Fibroblast of skin of right biceps (primary cell): ENCODE measurements at places on chromosomes 5 and 9.
A peak's percentile ranks its signal among the peaks of the same experiment; 100 is the strongest.

DNA sequence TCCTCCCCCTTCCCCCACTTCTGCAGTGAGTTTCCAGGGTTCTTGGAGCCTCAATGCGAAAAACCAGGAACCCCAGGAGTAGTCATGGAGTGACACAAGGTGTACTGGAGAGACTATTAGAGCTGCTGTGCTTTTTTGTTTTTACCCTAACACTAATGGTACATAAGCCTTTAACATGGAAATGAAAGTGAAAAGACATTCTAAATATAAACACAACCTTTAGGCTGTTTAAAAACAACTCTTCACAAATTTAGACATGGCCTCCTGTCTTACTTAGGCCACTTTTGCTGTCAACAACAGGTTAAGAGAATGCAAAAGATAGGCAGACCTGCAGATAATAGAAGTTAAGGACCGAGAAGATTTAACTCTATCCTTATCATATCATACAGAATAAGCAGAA lies 232.2 kb downstream of the DENND1A start:
- DNase-seq, result no peak

DNA sequence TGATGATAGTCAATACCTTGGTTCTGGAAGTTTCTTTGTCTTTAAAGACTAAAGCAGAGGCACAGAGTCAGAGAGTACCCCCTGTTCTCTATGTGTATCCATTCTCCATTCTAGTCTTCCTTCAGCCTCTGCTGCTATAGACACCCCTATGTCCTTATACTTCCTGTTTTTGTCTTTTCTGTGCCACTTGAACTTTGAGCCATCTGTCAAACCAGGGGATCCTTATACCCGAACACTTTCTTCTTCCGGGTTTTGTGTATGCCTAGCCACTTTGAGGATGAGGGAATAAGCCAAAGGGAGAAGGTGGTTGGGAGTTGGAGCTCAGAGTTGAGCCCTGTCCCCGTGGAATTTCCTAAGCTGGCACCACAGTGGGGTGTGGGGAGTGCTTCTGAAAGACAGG lies 61.1 kb upstream of the IL6ST start:
- DNase-seq, result no peak

DNA sequence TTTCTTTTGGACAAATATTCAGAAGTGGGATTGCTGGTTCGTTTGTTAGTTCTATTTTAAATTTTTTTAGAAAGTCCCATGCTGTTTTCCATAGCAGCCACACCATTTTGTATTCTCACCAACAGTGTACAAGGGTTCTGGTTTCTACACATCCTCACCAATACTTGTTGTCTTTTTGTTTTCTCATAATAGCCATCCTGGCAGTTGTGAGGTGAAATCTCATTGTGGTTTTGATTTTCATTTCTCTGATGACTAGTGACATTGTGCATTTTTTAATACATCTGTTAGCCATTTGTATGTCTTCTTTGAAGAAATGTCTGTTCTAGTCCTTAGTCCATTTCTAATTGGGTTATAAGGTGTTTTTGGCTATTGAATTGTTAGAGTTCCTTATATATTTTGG lies 214.3 kb downstream of the ARRDC3 start:
- no peak for DNase-seq

GRCh38 chr5:157303667-157304327 lies 37.9 kb downstream of the CYFIP2 start:
- DNase-seq, result no peak

GRCh38 chr5:143347046-143347445 lies 56.4 kb downstream of the NR3C1 start:
- no peak for DNase-seq

DNA sequence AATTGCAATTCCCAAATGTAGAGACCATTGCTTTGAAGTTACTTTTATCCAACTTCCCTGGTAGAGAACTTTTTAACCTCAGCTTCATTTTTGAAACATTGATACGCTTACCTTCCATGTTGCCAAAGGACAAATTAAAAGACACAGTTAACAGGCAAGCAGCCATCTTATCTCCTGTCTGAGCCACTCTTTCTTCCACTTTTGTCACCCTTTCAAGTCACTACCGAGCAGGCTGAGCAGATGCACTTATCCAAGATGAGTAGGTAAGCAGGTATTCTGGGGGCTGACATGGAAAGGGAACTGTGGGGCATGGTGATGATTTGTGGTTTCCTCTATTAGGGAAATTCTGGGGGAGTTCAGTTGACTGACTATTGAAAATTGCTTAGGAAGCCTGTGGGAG lies 66.7 kb downstream of the DOCK2 start:
- DNase-seq, result peak; percentile 55

DNA sequence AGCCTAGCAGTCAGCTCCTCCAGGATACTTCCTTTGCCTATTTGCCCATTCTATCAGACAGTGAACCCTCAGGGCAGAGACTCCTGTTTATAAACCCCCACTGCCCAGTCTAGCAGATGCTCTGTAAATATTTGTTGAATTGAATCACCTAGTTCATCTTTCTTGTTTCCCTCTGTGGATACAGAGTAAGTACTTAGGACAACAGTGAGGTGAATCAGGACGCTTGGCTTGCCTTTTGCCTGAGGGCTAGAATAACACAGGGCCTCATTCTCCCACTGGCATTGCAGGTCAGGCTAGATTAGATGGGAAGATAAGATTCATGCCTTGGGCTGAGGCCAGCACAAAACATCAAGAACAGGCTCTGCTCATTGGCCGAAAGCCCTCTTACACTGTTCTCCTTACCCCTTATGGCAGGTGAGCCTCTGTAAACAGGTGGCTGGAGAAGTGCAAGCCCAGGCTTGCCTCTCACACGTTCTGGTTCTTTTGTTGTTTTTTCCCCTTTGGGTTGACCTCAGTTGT lies 22.2 kb downstream of the TNFSF8 start:
- no peak for DNase-seq

GRCh38 chr9:33452828-33453271 lies 5.5 kb upstream of the AQP3 start:
- DNase-seq, result peak; percentile 87

GRCh38 chr5:178360222-178360925 lies 127.8 kb upstream of the PHYKPL start:
- peak; percentile 67 for DNase-seq

- no peak for DNase-seq
These were observed 440.5 kb upstream of the TLE4 start for GRCh38 chr9:79131246-79131774.

- DNase-seq, result no peak
These were observed 4.7 kb downstream of the EGFL7 start for GRCh38 chr9:136667214-136667939.

- DNase-seq, result no peak
These were observed 5.7 kb upstream of the AMACR start for GRCh38 chr5:34013547-34013946.

- peak; percentile 5 for DNase-seq
These were observed 140.6 kb upstream of the RAD23B start for GRCh38 chr9:107142430-107142829.

GRCh38 chr5:112594095-112594850 lies 143.4 kb upstream of the APC start:
- DNase-seq, result peak; percentile 6

- peak; percentile 9 for DNase-seq
These were observed 1.3 kb downstream of the C5orf15 start for GRCh38 chr5:133967124-133967523.

DNA sequence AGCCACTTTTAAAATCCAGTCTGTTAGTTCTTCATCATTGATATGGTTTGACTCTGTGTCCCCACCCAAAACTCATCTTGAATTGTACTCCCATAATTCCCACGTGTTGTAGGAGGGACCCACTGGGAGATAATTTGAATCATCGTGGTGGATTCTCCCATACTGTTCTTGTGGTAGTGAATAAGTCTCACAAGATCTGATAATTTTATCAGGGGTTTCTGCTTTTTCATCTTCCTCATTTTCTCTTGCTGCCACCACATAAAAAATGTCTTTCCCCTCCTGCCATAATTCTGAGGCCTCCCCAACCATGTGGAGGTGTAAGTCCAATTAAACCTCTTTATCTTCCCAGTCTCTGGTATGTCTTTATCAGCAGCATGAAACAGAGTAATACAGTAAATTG lies 26.9 kb upstream of the SH3TC2 start:
- no peak for DNase-seq

GRCh38 chr5:87054821-87055220 lies 212.9 kb upstream of the RASA1 start:
- DNase-seq, result no peak

DNA sequence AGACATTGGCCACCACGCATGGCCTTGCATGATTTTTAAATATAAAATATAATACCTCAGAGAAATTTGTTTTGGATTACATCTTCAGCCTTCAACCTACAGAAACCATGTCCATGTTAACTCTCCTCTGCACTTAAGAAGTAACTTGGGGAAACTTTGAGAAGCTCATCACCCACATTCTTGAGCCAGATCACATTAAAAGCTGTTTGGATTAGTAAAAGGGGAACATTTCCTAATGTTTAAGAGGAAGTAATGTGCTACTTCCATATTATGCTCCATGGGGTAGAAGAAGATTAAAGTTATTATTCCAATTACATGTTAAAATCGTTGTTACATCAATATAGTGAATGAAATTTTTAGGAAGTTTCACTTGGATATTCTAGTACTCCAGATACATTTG lies 10.4 kb upstream of the CEP120 start:
- no peak for DNase-seq

GRCh38 chr5:29983528-29984155 lies 1209.8 kb upstream of the CDH6 start:
- no peak for DNase-seq

DNA sequence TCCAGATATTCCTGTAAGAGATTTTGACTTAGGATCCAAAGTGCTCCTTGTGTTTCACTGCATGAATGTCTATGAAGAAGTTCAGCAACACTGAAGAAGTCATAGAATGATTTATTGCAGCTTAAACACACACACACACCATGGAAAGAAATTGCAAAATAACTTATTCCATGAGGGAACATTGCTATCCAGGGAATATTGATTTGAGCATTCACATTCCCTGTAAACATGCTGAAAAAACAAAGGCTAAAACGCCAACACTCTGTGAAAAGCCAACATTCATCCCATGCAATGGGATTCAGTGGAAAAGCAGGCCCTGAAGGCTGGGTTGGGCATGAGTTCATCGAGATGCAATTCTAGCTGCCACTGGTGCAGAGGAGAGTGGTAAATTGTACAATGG lies 109.6 kb upstream of the CXCL14 start:
- DNase-seq, result no peak

- DNase-seq, result no peak
These were observed 2.2 kb downstream of the LMX1B start for GRCh38 chr9:126615791-126616447.

GRCh38 chr5:115335301-115335700 lies 38.8 kb upstream of the CCDC112 start:
- no peak for DNase-seq

GRCh38 chr9:33270146-33270545 lies 5.3 kb downstream of the CHMP5 start:
- DNase-seq, result no peak

GRCh38 chr9:28207657-28208056 lies 634.4 kb upstream of the C9orf72 start:
- DNase-seq, result no peak

DNA sequence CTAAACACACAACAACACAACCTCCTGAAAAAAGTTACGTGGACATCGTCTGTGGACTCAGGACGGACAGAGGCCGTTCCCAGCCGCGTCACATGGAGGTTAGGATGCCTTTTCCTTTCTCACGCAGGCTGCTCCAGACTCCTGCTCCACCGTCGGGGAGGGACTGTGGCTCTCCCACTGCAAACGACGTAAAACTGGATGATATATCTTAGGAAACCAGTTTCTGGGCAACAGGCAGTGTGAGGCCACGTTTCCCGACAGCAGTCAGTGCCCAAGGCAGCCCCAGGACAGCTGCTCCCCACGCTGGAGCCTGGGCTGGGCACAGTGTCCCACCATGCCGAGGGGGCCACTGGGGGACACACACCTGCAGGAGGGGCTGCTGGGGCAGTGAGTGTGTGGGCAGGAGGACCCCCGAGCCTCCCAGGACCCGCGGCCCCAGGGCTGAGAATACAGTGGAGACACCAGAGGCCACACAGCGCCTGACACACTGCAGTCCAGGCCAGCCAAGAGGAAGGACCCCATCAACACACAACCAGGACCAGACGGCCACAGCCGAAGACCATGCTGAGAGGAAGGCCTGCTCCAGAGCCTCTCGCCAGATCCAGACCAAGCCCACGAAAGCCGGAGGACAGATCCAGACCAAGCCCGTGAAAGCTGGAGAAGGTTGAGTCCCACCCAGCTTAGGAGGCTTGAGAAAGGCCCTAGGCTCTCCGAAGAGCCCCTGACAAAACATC lies 26.2 kb downstream of the EXD3 start:
- DNase-seq, result no peak

DNA sequence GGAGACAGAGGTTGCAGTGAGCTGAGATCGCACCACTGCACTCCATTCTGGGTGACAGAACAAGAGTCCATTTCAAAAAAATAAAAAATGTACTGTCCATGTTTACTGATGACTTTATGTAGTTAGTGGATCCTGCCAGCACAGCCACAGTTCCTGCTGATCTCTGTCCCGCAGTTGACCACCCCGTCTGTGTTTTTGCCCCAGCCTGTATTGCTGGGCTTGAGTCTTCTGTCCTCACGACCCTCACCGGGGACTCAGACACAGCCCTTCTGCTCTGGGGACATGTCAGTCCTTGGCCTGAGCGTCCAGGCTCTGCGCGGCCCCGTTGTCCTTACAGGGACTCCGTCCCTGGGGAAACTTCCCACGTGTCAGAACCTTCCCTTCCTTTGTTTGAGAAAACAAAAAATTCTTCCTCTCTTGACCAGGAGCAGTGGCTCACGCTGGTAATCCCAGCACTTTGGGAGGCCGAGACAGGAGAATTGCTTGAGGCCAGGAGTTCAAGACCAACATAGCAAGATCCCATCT lies 14.5 kb downstream of the SURF6 start:
- DNase-seq, result no peak

DNA sequence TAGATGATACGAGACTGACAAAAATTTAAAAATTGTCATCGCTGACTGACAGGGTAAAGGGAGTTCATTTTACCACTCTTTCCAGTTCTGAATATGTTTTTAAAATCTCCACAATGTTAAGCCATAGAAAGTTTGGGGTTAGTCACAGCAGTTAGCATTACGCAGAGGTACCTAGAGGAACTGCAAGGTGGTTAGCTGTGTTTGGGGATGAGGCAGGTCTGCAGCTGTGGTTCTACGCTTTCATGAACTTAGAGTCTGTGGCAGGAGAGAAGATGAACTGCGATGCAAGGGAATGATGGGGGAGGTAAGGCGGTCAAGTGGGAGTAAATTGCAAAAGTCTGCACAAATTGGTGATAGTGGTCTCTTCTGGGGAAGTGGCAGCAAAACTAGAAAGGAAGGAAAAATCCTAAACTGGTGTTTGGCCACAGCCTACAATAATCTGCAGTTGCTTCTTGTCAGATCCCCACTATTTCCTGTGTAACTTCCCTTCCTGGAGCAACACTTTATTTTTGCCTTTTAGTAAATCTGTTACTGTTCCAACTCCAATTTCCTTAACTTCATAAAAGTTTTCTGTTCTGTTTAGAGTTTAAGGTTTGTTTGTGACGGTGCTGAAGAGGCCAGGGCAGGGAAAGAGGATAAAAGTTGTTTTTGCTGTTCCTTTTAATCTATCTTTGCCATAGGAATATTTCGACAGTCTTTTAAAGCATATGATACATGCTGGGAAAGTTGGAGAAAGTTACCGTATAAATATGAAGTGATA lies 38.6 kb upstream of the SNX2 start:
- no peak for DNase-seq

- DNase-seq, result no peak
These were observed 26.4 kb downstream of the PDCD1LG2 start for GRCh38 chr9:5536684-5537083.
